ENCODE measurements at places on chromosomes 12 and 14.

- DNase-seq = no peak
These were observed 403.0 kb downstream of the SYT1 start for GRCh38 chr12:79267580-79267979.

- no peak for DNase-seq
These were observed 1317.4 kb upstream of the TMEM132C start for GRCh38 chr12:126949558-126949957.

DNA sequence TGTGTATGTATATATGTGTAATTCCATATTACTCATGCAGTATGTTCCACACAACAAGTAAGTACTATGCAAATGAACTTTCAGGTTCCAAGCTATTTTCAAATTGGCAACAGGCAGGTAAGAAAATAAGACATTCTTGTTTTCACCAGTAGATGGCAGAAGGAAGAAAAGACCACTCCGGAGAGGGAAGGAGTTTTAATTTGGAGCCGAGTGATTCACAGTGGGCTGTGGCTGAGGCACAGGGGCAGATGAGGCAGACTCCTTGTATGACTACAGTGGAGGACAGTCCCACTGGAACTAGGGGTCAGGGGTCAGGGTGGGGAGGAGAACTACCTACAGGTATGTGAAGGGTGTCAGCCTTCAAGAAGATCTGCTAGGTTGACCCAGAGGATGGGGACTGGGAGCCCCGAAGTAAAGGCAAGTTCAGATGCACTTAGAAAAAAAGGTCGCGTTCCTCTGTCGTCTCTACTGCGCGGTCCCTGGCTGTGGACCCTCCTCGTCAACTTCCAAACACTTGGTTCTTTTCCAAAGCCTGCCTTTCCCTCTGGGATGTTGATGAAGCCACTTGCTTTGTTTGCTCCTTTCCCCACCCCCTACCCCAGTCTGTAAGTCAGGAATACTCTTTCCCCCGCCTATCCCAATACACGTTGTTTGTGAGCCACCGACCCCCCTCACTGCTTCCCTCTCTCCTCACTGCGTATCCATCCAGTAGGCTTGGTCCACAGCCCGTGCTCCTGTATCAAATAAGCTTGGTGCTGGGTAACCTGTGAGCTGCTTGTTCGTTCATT, 24.1 kb downstream of the DDX47 start:
- peak; percentile 54 for DNase-seq

GRCh38 chr14:42629553-42629952, 1022.9 kb downstream of the LRFN5 start:
- no peak for DNase-seq

DNA sequence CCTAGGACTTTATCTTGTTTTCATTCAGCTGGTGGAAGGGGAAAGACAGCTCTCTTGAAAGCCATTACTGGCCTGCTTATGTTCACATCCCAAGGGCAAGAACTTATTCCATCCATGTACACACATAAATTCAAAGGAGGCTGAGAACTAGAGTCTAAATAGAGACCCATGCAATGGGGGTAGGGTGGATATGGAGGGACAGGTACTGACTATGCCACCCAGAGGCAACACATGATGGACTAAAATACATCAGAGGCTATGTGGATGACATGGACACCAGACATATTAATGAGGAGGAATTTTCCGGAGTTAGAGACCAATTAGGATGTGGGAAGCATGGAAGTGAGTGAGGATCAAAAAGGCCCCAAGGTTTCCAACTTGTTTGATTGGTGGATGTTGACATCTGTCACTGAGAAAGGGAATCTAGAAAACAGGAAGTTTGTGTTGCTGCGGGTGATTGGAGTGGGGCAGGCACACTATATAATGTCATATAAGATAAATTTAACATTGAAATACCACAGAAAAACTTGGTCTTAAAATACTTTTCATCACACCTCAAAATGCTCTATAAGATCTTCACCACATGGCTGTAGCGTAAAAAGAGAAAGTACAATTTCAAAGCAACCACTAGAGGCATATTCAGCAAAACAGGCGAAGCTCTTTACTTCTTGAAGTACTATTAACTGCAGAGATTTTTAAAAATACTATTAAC, 130.4 kb downstream of the GRIP1 start:
- no peak for DNase-seq

- DNase-seq = no peak
These were observed 78.0 kb downstream of the ARL6IP4 start for GRCh38 chr12:123058481-123058880.

DNA sequence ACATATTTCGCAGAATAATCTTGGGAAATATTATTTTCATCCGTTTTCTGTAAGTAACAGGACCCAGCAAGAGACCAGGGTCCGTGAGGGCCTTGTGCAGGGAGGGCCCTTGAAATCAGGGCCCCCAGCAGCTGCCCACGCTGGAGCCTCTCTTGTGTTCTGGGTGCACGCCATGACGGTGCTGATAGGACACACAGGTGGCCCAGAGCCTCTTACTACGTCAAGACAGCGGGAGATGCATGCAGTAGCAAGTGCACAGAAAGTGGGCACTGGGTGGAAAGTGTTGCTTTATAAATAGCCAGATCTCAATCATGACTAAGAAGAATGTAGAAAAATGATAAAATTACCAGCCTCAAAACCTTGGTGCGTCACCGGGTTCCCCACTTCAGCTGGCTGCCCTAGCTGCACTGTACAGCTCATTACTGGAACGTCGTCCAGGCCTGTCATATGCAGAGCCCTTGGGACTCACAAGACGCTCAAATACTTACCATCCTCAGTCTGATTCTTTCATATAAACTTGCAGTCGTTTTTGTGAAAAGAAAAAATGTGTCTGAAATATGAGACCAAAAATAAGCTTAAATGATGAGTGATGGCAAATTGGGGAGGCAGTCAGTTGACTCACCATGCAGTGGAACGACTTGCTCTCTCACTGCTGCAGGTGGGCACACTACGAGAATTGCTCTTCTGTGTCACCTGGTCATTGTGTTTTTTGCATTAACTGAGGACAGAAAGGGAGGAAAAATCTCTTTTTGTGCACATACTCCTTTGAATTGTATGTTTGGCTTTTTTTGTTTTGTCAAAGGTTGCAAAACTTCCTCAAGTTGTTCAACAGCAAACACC, 68.2 kb downstream of the DDX51 start:
- no peak for DNase-seq

DNA sequence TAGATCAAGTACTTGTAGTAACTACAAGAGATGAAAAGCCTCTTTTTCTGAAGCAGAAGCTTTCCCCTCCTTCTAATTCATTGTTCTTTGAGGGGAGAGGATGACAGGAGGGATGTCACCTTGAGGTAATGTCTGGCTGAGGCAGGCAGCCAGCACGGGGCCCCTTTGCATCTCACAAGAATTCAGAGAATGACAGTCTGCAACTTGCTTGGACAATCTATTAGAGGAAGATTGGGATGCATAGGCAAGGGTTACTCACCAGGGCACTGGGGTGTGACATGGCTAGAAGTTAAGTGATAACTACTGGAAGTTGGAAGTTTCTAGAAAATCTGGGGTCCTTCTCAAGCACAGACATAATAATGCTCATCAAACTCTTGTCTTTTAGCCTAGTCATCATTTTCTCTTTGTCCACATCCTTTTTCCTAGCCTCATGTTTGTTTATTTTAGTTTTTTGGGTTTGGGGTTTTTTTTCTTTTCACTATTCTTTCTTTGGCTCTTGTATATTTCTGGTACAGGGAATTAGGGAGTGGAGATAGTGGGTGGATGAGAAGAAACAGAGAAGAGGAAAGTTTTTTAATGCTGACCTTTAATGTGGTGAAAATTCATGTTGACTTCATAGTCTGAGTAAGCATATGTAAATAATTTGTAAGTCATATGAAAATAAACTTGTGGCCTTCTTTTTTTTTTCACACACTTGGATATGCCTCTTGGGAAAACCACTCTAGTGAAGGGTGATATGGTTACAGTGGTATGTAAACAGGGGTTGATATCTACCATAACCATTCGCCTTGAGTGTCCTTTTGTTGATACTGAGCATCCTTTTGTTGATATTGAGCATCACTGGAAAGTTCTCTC, 55.1 kb downstream of the TTLL5 start:
- DNase-seq = no peak

- no peak for DNase-seq
These were observed 24.6 kb downstream of the P2RX2 start for GRCh38 chr12:132642846-132643835.

GRCh38 chr14:94890785-94891184, 120.9 kb upstream of the GSC start:
- DNase-seq = no peak

- DNase-seq = no peak
These were observed 75.8 kb downstream of the RIN3 start for GRCh38 chr14:92589213-92589852.
